ENCODE measurements at places on chromosomes 13 and 19.

GRCh38 chr13:110250258-110250891 is 56.6 kb downstream of the COL4A1 start:
- DNase-seq = no peak

GRCh38 chr13:59865398-59865797 is 298.3 kb downstream of the DIAPH3 start:
- DNase-seq = no peak

GRCh38 chr13:26847281-26847680 is 86.7 kb upstream of the GPR12 start:
- DNase-seq = no peak

DNA sequence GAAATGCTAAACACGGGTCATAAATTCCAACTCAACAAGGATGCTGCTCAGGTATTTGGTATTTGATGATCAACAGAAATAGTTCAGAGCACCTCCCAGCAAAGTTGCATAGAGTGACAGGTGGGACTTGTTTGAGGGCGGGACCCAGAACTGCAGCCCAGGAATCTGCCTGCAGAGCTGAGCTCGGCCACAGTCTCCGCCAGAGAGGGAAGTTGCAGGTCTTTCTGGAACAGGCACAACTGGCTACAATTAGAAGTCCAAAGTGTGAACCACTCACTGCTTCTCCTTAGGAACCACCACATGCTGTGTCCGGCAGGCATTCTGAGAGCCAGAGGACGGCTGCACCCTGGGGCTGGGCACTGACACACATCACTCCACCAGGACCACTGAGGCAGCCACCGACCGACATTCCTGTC is 1.1 kb downstream of the SLC15A1 start:
- peak; percentile 54 for DNase-seq

DNA sequence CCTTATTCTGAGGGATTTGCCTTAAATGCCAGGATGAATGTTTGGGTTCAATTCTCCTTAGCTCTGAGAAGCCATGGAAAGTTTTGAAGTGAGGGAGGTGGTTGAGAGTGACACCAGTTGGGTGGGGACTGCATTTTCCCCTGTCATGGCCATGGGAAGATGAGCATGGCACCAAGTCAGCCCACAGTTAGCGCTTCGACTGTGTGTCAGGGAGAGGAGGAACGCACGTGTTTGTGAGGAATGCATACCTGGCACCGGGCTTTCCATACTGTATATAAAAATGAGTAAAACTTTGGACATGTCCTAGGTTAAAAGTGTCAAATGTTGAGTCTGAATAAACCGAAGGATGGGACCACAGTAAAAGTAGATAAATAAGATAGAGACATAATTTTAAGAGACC is 187.5 kb upstream of the KL start:
- no peak for DNase-seq

DNA sequence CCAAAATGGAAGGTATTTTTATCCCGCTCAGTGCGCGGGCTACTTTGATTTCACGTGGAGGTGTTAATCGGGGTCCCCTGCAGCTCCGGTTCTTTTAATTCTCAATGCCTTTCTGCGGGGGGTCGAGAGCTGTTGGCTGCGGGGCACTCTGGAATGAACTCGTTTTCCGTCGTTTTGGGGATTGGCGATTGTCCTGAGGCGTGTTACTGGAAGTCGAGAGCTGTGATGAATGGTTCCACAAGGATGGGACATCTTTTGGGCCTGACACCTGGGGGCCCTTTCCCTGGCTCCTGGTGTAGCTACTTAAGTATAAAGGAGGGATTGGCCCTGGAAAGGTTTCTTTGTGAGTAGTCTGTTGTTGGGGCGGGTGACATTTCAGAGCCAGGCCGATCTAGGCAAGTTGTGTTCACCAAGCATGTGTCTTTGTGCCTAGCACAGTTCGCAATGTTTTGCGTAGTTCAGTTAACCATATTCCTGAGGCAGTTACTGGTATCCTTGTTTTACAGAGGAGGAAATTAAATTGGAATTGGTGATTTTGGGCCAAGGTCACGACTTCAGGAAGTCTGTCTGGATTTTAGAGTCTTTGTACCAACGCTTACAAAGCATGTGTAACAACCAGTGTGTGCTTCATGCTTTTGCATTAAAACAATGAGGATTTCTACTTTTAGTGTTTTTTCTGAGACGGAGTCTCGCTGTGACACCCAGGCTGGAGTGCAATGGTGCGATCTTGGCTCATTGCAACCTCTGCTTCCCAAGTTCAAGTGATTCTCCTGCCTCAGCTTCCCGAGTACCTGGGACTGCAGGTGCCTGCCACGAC is 846 bp downstream of the RPL13A start:
- DNase-seq = no peak

GRCh38 chr13:107210723-107211030 is 642.7 kb upstream of the ARGLU1 start:
- DNase-seq = peak; percentile 8

- no peak for DNase-seq
Observed at GRCh38 chr13:89061821-89062220, 1390.7 kb downstream of the SLITRK5 start.

- DNase-seq = no peak
Observed at GRCh38 chr13:28392896-28393505, 101.9 kb downstream of the FLT1 start.

DNA sequence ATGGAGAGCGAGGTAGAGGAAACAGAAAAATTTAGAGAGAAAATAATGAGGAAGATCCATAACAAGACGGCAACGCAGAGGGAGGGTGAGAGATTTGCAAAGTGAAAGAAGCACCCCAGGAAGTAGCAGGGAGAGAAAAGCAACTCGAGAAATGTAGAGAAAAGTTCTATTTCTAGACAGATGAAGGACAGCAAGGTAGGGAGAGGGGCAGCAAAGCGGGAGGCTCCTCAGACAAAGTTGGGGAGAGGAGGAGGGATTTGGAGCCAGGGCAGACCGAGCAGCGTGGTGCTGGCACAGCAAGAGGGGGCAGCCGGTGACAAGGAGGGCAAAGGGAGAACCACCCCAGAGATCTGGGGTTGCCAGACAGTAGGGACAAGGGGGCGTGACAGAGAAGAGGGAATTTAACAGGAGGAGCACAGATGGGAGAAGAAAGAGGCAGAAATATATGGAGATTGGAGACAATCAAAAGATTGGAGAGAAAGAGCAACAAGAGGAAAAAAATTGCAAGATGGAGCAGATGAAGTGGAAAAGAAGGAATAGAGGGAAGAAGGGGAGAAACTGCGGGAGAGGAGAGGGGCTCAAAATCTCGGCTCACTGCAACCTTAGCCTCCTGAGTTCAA is 989 bp downstream of the ZNF766 start:
- DNase-seq = peak; percentile 11

Measured in SW480 (cell line).